Epithelial cell of prostate (primary cell): ENCODE measurements at places on chromosomes 2 and 18.

- no peak for DNase-seq
Observed at GRCh38 chr18:48752928-48753327, 197.8 kb downstream of the SMAD7 start.

DNA sequence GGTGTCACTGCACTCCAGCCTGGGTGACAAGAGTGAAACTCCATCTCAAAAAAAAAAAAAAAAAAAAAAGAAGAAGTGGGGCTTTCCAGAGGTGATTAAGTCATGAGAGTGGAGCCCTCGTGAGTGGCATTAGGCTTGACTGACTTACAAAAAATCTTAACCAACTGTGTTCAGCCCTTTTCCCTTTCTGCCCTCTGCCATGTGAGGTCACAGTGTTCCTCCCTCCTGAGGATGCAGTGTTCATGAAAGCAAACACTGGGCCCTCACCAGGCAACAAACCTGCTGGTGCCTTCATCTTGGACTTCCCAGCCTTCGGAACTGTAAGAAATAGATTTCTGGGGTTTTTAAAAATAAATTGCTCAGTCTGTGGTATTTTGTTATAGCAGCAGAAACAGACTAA lies 37.0 kb upstream of the METTL21A start:
- no peak for DNase-seq

DNA sequence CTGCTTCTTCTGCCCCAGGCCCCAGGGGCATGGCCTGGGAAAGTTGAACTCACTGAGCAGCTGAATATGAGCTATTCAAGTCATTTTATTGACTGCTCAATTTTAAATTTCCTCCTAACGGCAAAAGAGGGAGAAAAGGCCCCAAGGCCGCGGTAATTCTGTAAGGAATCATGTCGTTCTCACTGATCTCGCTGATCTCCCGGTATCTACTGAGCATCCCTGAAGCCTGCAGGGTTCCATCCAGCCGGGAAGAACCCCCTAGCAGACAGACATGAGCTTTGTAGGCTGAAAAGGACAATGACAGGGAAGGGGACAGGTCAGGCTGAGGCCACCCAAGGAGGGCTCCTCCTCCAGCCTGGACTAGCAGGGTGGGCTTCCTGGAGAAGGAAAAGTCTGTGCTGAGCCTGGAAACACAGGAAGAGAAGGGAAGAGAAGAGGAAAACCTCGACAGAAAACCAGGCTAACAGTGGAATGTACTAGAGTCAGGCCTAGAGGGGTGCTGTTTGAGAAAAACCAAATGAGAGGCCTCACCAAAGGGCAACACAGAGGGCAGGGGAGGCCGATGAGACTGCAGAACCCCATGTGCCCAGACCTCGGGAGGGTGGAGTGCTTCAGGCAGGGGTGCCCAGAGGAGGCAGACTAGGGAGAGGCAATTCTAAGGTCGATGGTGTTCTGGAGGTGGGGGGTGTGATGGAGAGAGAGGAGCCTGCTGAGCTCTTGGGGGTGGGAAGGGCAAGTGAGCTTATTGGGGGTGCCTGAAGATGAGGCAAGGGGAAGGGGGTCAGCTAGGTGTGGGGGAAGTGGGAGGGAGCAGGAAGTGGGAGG lies 2.9 kb upstream of the NPPC start:
- no peak for DNase-seq

DNA sequence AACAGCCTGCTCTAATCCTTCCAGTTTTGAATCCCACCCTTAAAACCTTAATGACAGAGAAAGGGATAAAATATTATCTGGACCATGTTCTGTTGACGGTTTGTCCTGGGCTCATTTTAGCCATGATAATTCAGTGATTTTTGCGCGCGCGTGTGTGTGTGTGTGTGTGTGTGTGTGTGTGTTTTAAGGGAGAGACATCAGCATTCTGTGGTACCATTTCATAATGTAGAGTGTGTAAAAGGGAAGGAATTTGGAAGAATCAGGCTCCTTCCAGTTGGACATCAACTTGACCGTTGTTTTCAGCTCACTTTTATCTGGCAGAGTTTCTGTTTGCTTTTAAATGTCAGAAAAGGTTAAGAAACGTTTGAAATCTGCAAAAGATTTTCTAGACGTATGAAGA lies 535.5 kb downstream of the TNS1 start:
- no peak for DNase-seq

DNA sequence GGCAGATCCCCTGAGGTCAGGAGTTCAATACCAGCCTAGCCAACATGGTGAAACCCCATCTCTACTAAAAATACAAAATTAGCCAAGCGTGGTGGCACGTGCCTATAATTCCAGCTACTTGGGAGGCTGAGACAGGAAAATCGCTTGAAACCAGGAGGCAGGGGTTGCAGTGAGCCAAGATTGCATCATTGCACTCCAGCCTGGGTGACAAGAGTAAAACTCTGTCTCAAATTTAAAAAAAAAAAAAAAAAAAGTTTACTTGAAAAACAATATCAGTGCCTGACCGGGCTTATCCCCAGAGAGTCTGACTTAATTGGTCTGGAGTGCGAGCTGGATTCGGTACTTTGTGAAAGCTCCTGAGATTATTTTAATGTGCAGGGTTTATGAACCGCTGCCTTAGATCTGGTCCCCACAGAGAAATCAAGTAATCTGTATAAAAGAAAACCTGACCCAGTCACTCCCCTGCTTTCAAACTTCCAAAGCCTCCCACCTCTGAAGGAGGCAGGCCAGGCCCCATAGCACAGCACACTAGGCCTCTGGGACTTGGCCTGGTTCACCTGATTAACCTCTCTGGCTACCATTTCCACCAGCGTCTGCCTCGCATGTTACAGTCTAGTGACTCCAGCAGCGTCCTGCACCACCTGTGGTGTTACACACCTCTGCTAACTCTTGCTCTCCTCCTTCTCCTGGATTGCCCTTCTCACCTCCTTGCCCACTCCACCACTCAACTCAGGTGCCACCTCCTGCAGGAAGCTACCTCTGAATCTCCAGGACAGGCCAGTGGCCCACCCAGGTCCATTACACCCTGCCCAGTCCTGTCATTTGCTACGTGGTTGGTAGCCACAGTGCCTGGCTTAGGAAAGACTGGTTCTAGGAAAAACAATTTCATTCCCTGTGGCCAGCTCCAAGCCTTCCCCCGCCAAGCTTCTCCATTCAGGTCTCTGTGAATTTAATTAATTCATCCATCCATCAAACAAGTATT lies 114.3 kb upstream of the PPP1CB start:
- DNase-seq, result no peak

DNA sequence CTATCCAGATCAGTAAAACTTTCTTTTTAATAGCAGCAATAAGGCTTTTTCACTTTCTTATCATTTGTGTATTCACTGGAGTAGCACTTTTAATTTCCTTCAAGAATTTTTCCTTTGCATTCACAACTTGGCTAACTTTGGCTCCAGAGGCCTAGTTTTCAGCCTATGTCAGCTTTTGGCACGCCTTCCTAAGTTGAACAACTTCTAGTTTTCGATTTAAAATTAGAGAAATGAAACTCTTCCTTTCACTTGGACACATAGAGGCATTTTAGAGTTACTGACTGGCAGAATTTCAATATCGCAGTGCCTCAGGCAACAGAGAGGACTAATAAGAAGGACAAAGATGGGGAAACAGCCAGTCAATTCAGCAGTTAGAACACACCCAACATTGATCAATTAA lies 577.4 kb downstream of the DSC3 start:
- no peak for DNase-seq

- DNase-seq, result peak; percentile 20
Observed at GRCh38 chr2:144456680-144457079, 63.2 kb downstream of the ZEB2 start.

- no peak for DNase-seq
Observed at GRCh38 chr2:2172516-2172915, 158.6 kb downstream of the MYT1L start.

- DNase-seq, result no peak
Observed at GRCh38 chr2:106537791-106538191, 50.6 kb downstream of the CD8B2 start.
